ENCODE measurements at places on chromosomes 1 and 21.

DNA sequence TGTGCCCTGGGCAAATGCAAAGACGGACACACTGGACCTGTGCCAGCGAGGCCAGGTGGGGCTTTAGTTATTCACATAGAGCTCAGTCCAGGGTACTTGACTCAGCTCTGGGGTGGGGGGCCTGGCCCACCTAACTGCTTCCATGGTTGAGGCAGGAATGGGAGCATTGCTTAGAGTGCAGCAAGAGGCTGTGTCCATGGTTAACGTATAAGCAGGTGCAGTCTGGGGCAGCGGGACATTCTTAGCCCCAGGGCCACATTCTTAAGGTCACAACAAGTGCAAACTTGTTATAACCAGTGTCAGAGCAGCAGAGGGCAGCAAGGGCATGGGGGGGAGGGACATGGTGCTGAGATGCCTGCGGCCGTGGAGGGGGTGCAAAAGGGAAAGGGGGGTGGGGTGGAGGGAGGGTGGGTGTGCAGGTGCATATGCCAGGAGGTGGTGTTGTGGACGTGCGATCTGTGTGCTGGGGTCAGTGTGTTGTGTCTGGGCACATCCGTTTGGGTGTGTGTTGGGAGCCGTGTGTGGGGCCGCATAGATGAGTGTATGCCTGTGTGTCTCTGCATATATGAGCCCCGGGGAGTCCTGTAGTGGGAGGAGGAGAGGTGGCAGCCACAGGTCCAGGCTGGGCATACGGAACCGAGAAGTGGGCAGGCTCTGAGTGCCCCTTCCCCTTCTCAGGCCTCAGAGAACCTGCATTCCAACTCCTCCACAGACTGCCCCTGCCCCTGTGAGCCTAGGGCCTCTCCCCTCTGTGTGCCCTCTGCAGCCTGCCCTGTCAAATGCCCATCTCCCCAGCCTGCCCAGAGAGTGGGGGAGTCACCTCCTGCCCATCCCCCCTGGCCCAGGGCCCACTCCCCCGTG, 8.4 kb downstream of the KCNJ10 start:
- DNase-seq: no peak

DNA sequence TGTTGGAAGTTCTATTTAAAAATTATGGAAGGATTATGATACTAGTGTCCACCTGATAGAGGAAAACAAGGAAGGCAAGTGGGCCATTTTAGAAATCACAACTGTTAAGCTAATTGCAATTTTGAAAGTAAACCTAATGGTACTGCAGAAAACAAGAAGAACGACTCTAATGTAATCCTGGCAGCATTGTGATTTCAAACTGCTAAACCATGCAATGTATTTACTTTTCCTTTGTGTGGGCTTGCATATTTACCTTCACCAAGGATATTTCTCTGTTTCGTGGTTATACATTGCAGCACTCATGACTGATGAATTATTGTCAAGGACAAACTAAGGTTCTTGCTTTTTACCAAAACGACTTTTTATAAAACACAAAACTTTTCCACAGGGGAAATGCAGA, 88.1 kb downstream of the TM2D1 start:
- no peak for DNase-seq

- no peak for DNase-seq
Observed at GRCh38 chr1:232542633-232543593, 87.0 kb downstream of the SIPA1L2 start.

- DNase-seq: peak; percentile 47
Observed at GRCh38 chr1:9294405-9294773, 1.7 kb downstream of the SPSB1 start.

DNA sequence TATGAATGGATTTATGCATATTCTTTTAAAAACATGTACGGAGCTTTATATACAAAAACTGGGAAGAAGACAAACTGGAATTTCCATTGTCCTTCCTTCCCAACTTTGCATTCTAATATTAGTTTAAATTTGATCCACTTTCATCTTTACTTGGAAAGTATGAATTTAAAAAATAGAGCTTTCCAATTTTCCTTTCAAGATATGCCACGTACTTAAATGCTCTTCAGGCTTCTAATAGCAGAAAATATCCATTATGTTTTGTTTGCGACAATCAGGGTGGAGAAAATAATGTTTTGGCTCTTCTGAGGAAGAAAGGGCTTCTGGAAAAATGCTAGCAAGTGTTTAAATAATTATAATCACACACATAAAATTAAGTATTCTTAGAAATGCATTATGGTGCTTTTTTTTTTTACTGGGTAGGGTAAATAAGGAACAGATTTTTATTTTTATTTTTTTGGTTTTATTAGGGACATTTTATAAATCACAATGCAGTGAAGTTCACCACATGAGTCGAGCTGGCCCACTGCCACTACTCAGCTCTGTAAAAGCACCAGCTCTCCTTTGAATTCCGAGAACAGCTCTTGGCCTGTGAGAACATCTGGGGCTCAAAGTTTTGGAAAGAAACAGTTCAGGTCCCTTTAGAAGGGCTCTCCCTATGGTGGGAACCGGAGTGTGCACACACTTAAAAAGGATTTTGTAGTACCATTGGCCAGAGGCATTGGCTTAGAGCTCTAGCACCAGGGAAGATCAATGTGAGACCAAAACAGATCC, 287.4 kb upstream of the LYPLAL1 start:
- DNase-seq: no peak

DNA sequence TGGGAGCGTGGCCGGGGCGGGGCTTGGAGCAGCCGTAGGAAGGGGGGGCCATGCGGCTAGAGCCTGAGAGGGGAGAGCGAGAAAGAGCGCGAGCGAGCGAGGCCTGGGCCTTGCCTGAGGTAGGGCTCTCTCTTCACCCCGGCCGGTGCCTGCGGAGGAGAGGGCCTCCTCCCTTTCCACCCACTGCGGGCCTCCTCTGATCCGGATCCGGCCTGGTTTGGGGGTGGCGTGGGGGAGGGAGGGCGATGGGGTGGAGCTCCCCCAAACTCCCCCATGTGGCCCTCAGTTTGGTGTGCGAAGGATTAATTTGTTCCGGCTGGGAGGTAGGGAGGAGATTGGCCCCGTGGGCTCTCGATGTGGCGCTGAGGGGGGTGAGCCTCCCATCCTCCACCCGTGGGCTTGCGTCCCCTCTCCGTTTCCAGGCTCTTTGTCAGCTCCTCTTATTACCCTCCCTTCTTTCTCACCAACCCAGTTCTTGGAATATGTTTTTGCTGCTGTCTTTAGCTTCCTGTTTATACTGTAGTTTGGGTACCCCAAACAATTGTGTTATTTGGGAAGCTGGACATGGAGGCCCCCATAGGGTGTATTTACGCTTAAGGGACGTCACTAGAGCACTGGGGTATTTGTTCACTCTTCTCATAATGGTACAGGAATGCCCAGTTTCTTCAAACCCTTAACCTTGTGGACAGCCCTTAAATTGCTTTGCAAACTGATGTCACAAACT, 685 bp downstream of the UBAP2L start:
- peak; percentile 68 for DNase-seq

- DNase-seq: no peak
Observed at GRCh38 chr1:53583021-53583867, 124.0 kb downstream of the DMRTB1 start.

- no peak for DNase-seq
Observed at GRCh38 chr21:25462517-25462971, 144.7 kb downstream of the MRPL39 start.

- no peak for DNase-seq
Observed at GRCh38 chr1:178243119-178243518, 149.2 kb downstream of the RASAL2 start.

DNA sequence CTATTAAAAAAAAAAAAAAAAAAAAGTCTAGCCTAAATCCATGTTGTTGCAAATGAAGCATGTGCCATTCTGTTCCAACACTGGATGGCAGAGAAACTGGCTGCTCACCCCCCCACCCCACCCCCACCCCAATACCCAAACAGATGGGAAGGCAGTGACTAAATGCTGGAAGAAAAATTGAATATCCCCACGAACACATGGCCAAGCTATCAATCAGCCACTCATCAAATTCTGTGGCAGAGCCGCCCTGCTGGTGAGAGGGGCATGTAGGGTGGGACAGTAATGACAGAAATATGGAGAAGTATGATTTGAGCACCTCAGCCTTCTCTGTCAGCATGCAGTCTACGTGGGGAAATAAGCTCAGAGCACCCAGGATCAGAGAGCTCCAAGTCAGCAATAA, 34.1 kb downstream of the OPTC start:
- DNase-seq: no peak

- DNase-seq: no peak
Observed at GRCh38 chr1:45913183-45913683, 109.8 kb downstream of the MAST2 start.

- DNase-seq: no peak
Observed at GRCh38 chr21:46004168-46004861, 22.7 kb downstream of the COL6A1 start.

GRCh38 chr1:47483651-47484050, 45.8 kb downstream of the FOXD2 start:
- no peak for DNase-seq

DNA sequence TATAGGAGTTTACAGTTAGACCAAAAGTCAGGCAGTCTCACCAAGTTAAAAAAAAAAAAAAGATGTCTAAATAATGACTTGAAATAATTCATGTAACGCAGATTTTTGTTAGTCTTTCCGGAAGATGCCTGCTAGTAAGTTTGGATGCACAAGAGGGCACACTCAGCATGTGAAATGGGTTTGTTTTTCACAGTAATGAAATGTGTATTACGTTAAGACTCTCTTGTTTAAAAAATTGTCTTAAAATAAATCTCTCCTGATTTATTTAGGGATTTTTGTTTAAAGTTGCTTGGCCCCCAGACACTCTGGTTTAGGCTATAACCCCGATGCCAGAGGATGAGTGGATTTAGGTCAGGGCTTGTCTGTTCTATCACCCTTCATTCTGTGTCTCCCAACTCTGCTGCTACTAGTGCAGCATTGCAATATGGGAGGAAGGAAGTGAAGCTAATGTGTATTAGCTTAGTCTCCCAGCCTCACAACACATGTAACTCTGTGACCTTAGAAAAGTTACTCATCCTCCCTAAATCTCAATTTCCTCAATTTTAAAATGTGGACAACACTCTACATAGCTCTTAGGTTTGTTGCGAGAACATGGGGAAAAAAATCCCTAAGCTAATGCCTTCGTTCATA, 25.7 kb downstream of the CTH start:
- peak; percentile 11 for DNase-seq

GRCh38 chr1:168553680-168554553, 10.1 kb upstream of the XCL2 start:
- no peak for DNase-seq

- DNase-seq: no peak
Observed at GRCh38 chr1:14350197-14350596, 248.3 kb upstream of the KAZN start.

DNA sequence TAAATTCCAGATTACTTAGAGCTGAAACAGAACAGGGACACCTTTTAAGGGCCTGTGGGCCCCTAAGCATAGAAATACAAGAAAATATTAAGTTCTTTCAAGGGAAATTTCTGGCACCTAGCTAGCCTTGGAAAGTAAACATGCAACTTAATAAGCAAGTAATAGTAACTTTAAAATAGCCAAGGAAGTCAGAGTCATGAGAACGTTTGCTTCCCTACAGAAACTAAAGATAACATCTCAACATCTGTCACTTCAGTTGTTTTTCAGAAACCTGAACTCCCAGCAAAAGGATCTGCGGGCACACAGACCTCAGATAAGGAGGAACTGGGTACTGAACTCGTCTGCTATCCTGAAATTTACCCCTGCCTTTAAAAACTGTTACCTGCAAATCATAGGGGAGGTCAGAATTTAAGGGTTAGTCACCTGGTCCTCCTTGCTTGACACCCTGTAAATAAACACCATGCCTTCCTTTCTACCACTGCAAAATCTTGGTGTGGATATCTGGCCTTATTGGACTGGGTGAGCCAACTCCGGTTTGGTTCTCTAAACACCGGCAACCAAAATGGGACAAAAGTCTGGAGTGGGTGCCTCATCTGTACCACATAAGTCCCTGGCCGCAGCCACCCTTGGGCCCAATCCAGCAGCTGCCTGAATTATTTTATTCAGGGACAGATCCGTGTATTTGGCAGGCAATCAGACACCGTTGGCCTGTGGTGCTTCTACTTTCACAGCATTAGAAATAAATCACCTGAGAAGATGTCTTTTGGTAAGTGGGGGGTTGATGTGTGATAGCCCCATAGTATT, 27.9 kb downstream of the NRDC start:
- no peak for DNase-seq

- no peak for DNase-seq
Observed at GRCh38 chr1:196567238-196567637, 41.0 kb downstream of the KCNT2 start.

- DNase-seq: no peak
Observed at GRCh38 chr1:190619724-190620123, 142.1 kb upstream of the BRINP3 start.

GRCh38 chr1:207581496-207582153, 63.3 kb upstream of the CR1L start:
- no peak for DNase-seq

GRCh38 chr1:226882631-226883409, 12.4 kb downstream of the PSEN2 start:
- DNase-seq: no peak

- DNase-seq: no peak
Observed at GRCh38 chr1:43952731-43953346, 6.1 kb downstream of the IPO13 start.

DNA sequence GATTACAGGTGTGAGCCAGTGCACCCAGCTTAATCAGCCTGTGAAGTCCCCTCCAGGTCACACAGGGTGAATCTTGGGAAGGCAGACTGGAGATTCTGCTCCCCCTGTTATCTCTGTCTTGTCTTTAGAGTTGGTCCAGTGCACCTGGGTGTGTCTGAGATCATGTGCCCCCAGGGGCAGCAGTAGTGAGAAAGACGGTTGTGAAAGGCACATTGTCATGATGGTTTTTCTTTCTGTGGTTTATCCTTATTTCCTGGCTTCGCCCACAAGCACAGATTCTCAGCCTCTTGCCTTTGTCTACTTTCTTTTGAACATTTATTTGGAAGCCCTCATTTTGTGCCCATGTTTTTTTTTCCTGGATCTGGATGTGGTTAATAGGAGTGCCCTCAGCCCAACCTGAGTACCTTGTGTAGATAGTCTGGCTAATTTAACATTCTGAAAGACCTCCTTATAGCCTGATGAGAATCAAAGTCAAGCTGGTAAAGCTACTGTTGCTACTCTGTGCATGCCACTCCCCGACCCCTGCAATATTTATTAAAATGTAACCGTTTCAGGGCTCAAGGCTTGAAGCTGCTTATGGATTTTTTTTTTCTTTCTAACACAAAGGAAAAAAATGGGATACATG, 23.7 kb downstream of the UCK2 start:
- peak; percentile 90 for DNase-seq

DNA sequence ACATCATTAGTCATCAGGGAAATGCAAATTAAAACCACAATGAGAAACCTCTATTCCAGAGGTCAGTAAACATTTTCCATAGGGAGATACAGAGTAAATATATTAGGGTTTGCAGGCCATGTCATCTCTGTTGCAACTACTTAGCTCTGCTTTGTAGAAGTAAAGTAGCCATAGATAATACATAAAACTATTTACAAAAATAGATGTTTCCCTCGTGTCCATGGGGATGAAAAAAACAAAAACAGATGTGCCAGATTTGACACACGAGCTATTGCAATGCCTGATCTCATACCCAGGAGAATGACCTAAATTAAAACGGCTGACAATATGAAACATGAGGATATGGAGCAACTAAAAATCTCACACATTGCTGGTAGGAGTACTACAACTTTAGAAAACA, 17.3 kb downstream of the LTN1 start:
- DNase-seq: no peak
